GF-D8 (cell line): ENCODE measurements at places on chromosomes 5 and 9.

GRCh38 chr5:68265822-68266395 lies 50.4 kb downstream of the PIK3R1 start:
- no peak for DNase-seq

DNA sequence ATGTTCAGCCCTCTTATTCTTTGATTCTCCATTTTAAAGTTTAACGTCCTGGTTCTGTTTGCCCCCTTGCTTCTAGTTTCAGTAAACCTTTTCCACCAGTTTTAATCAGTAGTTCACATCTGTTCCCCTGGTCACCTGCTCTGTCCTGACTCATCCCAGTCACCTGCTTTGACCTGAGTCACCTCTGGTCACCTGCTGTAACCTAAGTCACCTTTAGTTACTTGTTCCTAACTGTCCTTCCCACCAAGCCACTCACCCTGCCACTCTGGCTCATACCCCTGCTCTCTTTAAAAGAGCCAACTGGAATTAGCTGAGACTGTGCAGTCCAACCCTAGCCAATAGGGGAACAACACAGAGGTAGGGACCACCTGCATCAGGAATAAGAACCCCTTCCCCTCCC lies 43.0 kb downstream of the SEMA6A start:
- no peak for DNase-seq

DNA sequence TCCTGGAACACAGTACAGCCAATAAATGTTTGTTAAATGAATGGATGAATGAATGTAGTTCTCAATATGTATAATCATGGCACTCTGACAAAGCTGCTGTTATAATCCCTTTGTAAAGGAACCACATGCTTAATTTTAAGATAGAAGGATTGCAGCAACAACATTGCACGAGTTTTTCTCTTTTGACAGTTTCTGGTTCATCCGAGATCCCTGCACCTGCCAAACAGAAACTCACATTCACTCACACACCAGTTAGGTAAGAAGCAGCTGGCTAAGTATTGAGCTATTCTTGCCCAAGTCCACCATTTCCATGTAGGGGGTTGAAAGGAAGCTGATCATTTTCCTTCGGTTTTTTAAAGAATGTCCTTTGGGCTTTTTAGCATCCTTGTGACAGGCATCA lies 133.7 kb upstream of the MAP1B start:
- no peak for DNase-seq

DNA sequence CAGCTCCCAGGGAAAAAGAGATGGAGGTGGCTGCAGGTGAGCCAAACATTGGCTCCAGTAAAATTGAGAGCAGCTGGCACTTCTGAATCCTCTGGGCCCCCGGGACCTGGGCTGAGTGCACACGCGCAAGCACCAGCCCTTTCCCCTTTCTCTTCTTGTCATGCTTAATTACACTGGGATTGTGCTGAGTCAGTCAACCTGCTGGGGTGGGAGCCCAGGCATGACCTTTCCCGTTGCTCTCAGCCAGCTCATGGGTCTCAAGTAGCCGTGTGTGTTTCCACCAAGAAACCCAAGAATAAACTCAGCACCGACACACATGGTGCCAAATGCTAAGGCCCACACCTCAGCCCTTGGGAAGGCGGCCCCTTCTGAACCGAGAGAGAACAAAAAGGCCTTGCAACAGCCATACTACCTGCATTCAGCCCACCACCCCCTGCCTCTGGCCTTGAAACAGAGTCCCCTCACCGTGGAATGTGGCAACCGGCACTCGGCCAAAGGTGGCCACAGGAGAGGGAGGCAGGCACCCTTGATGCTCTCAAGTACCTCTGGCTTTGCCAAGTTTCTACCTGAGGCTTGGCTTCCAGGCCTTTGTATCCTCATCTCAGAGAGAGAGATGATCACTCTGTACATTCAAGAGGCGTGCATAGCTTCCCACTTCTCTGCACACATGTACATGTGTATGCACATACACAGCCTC lies 28.1 kb downstream of the SLIT3 start:
- no peak for DNase-seq

- DNase-seq: no peak
Observed at GRCh38 chr9:97592126-97592525, 41.0 kb downstream of the TSTD2 start.

GRCh38 chr5:147393874-147394672 lies 115.8 kb downstream of the DPYSL3 start:
- no peak for DNase-seq

DNA sequence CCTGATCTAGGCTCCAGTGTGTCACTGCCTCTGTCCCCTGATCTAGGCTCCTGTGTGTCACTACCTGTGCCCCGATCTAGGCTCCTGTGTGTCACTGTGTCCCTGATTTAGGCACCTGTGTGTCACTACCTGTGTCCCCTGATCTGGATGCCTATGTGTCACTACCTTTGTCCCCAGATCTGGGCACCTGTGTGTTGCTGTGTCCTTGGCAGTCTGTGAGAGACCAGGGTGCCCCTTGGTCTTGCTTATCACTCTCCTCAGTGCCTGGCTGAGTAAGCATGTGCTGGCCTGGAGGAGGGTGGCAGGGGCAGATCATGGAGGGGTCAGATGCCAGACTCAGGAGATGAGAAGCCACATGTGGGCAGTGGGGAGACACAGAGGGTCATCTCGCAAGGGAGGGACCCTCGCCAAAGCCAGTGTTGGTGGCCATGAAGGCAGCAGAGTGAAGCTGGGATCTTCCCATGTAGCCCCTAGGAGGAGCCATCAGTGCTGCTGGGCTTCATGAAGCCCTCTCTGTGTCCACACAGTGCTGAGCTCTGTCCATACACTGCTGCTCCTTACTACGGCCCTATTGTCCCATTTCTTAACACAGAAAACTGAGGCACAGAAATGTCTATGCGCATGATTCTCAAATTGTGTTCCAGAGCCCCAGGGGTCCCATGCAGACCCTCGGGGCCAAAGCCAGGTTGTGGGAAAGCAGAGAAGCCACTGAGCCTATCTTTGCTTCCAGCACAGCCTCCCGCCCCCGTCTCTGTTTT lies 15.5 kb downstream of the OLFML2A start:
- DNase-seq: no peak

- DNase-seq: no peak
Observed at GRCh38 chr5:81207009-81207408, 26.1 kb upstream of the CKMT2 start.

DNA sequence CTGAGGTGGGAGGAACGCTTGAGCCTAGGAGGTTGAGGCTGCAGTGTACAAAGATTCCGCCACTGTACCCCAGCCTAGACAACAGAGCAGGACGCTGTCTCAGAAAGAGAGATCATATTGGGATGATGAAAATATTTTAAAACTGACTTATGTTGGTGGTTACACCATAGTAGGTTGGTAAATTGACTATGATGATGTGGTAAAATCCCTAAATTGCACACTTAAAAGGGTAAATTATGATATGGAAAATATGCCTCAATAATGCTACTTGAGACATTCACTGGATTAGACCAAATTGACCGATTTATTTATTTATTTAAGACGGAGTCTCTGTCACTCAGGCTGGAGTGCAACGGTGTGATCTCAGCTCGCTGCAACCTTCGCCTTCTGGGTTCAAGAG lies 21.9 kb upstream of the TOR1B start:
- no peak for DNase-seq

- no peak for DNase-seq
Observed at GRCh38 chr9:127654619-127655018, 42.5 kb downstream of the STXBP1 start.

DNA sequence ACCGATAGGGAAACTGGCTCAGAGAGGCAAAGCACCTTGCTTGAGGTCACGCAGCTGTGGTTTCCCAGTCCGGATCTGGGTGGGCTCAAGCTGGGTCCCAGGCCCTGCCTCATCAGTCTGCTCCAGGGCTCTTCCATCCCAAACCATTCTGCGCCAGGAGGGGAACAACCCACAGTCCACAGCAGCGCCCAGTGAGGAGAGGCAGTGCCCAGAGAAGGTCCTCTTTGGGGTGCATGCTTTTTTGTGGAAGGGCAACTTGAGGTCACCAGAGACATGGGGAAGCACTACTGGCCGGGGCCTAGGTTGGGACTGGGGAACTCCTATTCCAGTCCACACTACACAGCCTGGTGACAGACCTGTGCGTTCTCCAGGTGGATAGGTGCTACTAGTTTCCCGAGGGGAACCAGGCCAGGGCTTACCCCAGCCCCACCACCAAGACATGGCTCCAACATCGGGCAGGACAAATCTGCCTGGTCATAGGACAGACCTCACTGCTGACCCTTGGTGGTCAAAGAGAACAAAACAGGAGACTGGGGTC lies 62.5 kb upstream of the RNF130 start:
- DNase-seq: no peak

DNA sequence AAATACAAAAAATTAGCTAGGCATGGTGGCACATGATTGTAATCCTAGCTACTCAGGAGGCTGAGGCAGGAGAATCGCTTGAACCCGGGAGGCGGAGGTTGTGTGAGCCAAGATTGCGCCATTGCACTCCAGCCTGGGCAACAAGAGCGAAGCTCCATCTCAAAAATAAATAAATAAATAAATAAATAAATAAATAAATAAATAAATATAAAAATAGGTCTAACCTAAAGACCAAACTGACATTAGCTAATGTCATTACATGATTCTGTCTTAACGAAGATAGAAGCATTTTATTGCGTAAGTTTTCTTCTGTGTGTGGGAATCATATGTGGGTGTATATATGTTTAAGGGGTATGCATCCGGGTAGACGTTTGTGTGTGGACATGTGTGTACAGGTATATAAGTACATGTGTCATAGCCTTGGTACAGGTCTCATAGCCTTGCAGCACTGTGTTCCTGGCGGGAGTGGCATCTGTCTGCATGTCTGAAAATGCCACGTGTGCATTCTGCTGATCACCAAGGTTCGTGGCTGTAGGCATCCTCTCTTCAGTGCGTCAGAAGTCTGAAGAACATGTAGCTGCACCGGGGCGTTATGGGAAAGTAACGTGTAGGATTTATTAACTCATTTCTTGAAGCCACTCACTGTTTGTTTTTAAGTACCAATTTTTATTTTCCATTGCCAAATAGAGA lies 298.1 kb downstream of the NR3C1 start:
- no peak for DNase-seq

DNA sequence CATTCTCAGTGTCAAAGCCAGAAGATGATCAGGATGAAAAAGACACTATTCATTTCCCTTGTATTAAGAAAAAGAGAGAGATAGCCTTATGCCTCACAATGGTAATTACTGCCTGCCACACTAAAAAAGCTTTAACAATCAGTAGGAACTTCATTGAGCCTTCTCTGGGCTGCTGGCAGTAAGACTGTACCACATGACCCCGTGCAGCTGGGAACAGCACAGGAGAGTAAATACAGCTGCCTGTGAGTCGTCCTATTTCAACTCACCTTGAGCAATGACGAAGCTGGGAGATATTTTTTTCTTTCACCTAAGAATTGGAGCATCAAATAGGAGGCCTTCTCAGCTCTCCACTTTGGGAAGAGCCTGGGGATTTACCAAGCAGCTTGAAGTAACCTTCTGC lies 316.3 kb downstream of the GABRB2 start:
- no peak for DNase-seq

DNA sequence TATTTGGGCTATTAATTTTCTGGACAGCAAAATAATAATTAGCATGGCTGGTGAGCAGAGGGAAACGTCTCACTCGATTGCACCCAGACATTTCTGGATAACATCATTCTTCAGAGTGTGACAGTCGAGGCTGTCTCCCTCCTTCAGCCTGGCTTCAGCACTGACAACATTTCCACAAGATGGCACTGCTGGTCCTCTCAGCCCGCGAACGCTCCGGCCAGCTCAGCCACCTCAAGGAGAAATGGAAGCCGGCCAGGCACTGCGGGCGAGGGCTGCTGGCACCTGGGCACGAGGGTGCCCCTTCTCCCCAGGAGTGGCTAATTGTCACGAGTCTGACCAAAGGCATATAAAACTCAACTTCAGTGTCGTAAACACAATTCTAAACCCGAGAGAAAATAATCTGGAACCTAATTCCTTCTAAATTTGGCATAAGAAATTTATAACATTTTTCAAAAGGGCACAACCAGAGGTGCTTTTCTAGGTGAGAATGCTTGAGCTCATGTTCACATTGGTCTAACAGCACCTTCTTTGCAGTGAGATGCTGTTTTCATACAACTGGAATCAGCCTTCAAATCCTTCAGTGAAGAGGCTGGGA lies 65.9 kb downstream of the DAP start:
- DNase-seq: peak; percentile 8

GRCh38 chr5:71757590-71758543 lies 38.8 kb downstream of the CARTPT start:
- DNase-seq: no peak

DNA sequence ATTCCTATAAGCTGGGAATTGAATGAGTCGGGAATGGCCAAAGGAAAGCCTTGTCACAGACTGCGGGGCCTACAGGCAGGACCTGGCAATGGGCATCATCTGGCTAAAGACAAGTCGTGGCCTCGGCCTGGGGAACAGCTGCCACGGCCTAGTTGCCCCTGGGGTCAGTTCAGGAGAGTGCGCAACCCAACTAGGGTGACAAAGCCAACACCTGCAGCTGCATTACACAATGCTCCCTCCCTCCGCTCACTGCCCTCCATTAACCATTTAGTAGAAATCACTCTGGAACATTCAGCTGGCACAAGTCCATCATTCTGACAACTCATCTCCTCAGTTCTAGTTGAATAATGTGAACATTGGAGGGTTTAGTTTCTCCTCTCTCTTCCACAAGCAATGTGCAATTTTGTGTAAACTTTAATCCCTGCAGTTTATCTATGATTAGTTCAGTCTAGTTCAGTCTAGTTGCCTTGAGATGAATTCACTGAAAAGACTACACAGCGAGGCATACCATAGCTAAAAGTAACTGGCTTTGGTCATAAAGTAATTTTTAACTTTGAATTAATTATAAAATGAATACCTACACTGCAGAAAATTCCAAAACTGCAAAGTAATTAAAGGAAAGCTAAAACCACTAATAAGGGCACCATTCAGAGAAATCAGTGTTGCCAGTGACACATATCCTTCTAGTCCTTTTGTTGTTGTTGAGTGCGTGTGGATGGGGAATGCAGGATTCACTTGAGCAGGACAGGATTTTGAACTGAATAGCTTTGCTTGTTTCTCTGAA lies 5.1 kb downstream of the GLDC start:
- DNase-seq: no peak

GRCh38 chr5:95786821-95787418 lies 35.6 kb downstream of the GLRX start:
- DNase-seq: no peak

DNA sequence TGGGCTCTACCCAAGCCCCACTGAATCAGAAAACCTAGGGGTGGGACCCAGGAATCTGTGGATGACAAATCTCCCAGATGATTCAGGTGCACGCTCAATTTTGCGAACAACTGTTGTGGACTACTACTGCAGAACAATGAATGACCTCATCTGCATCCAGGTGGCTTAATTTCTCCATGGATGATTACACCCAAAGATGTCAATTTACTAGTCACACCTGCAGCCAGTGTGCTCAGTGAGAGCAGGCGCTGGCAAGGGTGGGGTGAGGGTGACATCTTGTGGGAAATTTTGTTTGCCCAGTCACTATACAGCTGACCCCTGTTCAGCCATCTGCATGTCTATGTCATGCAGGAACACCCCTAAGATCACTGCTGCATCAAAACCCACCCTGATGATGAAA lies 118.2 kb downstream of the ENTREP1 start:
- DNase-seq: no peak

- no peak for DNase-seq
Observed at GRCh38 chr5:141640698-141641097, 3.9 kb downstream of the RELL2 start.

GRCh38 chr5:55481293-55481855 lies 53.4 kb downstream of the PLPP1 start:
- DNase-seq: no peak

- no peak for DNase-seq
Observed at GRCh38 chr5:177003649-177004048, 2.9 kb downstream of the UIMC1 start.
